ENCODE measurements at places on chromosomes 4 and X. TPM values are rescaled to one million over a fixed set of nuclear protein-coding genes. Genes with fewer than 3 reads are reported as not detected.

Gene AKAP14
- not detected for total RNA-seq

Gene UGT2A1
- not detected for total RNA-seq

Gene CLGN
- total RNA-seq = 5.2 TPM

Gene TBC1D25
- 10.6 TPM for total RNA-seq

Gene CLCN3
- 16.6 TPM for total RNA-seq

Gene GPC4
- total RNA-seq = 0.01 TPM

Gene SRPK3
- 0.08 TPM for total RNA-seq

Gene PGRMC1
- 148 TPM for total RNA-seq

Gene CD99
- 256 TPM for total RNA-seq

Gene IL3RA
- total RNA-seq = 0.10 TPM

Gene PNMA3
- total RNA-seq = 0.15 TPM

Gene PPP3CA
- 29.0 TPM for total RNA-seq

Gene NDUFC1
- 73.3 TPM for total RNA-seq

Gene FIP1L1
- total RNA-seq = 36.6 TPM

Gene AFF1
- total RNA-seq = 8.9 TPM

Gene CABS1
- total RNA-seq = not detected

Gene ARHGAP24
- 4.9 TPM for total RNA-seq

Gene FAM133A
- 0.69 TPM for total RNA-seq

Gene GAGE12H
- not detected for total RNA-seq

Gene CXXC4
- not detected for total RNA-seq

Gene SSX2B
- total RNA-seq = not detected

Gene MEPE
- not detected for total RNA-seq

Gene DCAF8L2
- total RNA-seq = not detected

Gene PAGE1
- total RNA-seq = not detected

Gene KLF8
- not detected for total RNA-seq

Gene USP17L19
- total RNA-seq = not detected

Gene ZNF141
- 3.7 TPM for total RNA-seq

Gene CFI
- 0.72 TPM for total RNA-seq

Gene TMEM47
- total RNA-seq = 1.1 TPM

Gene AMOT
- 0.01 TPM for total RNA-seq

Gene PRRG1
- 7.4 TPM for total RNA-seq

Gene LRIT3
- total RNA-seq = 0.06 TPM

Gene GLRB
- total RNA-seq = 0.88 TPM

Gene HDAC8
- total RNA-seq = 22.2 TPM

Gene VCX3A
- not detected for total RNA-seq

Gene PORCN
- 16.1 TPM for total RNA-seq

Gene ERAS
- total RNA-seq = not detected

Gene RAB41
- total RNA-seq = not detected

Gene CYTL1
- total RNA-seq = not detected

Gene DAPP1
- not detected for total RNA-seq

Gene SLC10A3
- 40.5 TPM for total RNA-seq

Gene CITED1
- total RNA-seq = 1.3 TPM

Gene OTUD6A
- total RNA-seq = not detected

Gene CSAG1
- total RNA-seq = 0.38 TPM

Gene PLS3
- 237 TPM for total RNA-seq

All from A549 treated with DMSO at 1 μM for 4 hours (cell line).